ENCODE measurements at places on chromosomes 2 and 18.

DNA sequence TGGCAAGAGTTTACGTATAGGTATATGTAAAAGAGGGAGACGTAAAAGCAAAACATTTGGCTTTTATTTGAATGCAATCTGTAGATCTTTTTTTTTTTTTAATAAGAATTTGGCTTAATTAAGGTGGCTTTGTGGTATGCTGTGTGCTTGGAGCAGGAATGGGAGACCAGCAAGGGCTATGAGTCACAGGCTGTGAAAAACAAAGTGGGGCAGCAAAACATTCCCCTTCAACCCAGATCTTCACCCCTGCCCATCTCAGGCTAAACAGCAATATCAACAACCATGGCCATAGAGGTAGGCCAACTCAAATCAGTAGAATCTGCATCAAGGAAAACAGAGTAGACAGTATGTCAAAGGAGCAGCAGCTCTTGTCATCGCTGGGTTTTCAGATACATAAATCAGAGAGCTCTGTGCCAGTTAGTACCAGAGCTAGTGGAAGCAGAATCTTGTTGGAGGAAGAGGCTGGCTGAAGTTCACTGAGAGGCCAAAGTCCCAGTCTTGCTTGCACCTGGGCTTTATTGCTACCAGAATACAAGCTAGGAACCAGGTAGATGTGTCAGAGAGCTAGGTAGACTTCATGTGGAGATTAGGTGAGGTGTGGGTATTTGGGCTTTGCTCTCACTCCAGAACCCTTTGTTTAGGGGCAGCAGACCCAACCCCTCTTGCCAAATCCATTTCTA, 191.5 kb upstream of the FANCL start:
- H3K4me1 ChIP-seq = no peaks in the 10 kb centered on the region
- no peak overlapping the region for H3K27ac ChIP-seq
- no peaks in the 10 kb centered on the region for H3K36me3 ChIP-seq
- H3K4me3 ChIP-seq = no peak overlapping the region
- H3K27me3 ChIP-seq = no peaks in the 10 kb centered on the region

DNA sequence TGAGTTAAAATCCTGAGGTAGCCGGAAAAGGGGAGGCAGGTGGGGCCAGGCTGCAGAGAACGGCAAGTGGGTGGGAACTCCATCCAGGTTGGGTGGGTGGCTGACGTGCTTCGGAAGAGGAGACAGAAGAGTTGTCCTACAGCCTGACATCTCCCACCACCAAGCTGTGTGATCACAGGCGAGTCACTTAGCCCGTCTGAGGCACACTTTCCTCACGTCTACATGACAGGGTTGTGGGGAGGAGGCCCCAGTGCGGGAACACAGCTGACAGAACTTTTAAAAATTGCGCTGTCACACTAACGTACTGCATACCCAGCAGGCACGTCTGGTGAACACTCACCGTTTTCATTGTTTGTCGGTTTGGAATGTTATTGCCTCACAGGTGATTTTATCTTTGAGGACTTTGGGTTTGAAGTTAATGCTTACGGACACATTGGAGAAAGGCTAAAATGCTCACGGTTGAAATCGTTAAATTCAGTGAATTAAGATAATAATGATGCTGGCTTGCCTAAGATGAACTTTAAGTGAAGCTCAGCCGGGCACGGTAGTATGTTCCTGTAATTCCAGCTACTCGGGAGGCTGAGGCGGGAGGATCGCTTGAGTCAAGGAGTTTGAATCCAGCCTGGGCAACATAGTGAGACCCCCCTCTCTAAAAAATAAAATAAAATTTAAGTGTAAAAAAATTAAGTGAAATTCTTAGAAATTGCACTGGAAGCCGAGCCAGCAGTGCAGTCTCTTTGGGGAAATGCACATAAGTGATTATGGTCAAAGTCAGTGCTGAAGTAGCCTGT, 8.9 kb downstream of the EMILIN2 start:
- DNase-seq = no peak
- H3K27me3 ChIP-seq = no peaks in the 10 kb centered on the region
- H3K4me1 ChIP-seq = no peaks in the 10 kb centered on the region
- no peak overlapping the region for H3K27ac ChIP-seq

- no peaks in the 10 kb centered on the region for H3K4me1 ChIP-seq
- H3K4me3 ChIP-seq = no peak overlapping the region
- H3K36me3 ChIP-seq = no peaks in the 10 kb centered on the region
- no peaks in the 10 kb centered on the region for H3K27me3 ChIP-seq
- H3K27ac ChIP-seq = no peak overlapping the region
- no peak for DNase-seq
Observed at GRCh38 chr2:172884336-172884735, 148.7 kb downstream of the RAPGEF4 start.

- H3K27me3 ChIP-seq = no peaks in the 10 kb centered on the region
- no peak overlapping the region for H3K27ac ChIP-seq
- peaks cover 39% of the 10 kb centered on the region for H3K4me1 ChIP-seq
Observed at GRCh38 chr18:58396144-58396543, 232.7 kb downstream of the ALPK2 start.

DNA sequence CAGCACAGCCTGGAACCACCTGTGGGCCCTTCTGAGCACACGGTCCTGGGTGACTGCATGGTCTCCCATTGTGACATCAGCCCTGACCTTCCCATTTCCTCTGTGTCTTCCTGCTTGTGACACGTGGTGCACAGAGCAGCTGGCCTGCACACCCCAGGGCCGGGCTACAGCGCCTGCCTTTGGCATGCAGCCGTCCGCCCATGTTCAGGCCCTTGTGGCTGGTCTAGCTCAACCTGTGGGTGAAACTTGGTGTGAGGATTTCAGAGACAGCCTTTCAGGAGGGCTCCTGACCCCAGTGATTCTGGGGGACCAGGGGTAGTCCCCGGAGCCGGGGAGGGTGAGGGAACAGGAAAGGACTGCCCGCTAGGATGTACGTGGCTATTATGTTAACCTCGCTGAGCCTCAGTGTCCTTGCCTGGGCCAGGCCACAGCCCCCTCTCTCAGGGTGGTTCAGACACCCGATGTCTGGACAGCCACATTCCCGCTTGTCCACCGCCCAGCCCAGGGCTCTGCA, 284.8 kb upstream of the HS6ST1 start:
- H3K4me3 ChIP-seq = no peak overlapping the region
- DNase-seq = peak; percentile 52
- H3K36me3 ChIP-seq = no peaks in the 10 kb centered on the region
- peaks cover 7% of the 10 kb centered on the region for H3K4me1 ChIP-seq
- H3K27ac ChIP-seq = no peak overlapping the region

- no peak overlapping the region for H3K27ac ChIP-seq
- no peak overlapping the region for H3K4me3 ChIP-seq
- no peak for DNase-seq
Observed at GRCh38 chr2:185374878-185375277, 363.7 kb upstream of the FSIP2 start.

- no peaks in the 10 kb centered on the region for H3K4me1 ChIP-seq
- H3K36me3 ChIP-seq = no peaks in the 10 kb centered on the region
- no peak for DNase-seq
- H3K27me3 ChIP-seq = no peaks in the 10 kb centered on the region
- no peak overlapping the region for H3K4me3 ChIP-seq
Observed at GRCh38 chr2:60515721-60516226, 37.7 kb downstream of the BCL11A start.

DNA sequence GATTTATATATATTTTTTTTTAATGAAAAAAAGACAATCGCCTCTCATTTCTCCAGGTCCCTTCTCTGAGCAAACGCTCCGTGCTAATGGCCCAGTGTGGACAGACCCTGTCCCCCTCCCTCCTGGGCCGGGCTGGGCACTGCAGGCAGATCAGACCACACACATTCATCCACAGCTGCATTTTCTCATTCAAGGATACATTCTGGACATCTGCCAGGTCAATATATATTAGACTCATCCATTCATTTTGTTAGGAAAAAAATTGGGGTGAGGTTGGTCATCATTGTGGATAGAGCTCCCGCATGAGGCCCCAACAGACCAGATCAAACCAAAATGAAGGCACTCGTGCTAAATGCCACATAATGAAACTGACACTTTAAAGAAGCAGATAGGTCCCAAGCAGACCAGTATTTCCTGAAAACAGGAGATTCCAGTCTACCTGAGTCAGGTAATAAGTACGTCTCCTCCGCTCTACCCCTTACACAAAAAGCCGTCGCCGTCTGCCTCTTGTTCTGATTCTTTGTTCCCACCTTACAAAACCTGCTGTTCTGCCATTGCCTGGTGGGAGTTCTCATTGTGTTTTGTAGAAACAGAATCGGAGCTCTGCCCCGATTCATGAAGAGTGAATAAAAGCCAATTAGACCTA, 15.4 kb upstream of the OTOS start:
- no peak overlapping the region for H3K4me3 ChIP-seq
- no peak for DNase-seq
- no peaks in the 10 kb centered on the region for H3K27me3 ChIP-seq
- no peaks in the 10 kb centered on the region for H3K4me1 ChIP-seq
- H3K27ac ChIP-seq = no peak overlapping the region
- H3K36me3 ChIP-seq = no peaks in the 10 kb centered on the region

Measured in kidney (tissue), 22 donors.